Kasumi-1 (cell line): ENCODE measurements at places on chromosomes 13 and 19.
A peak's percentile ranks its signal among the peaks of the same experiment; 100 is the strongest.

- DNase-seq, result no peak
Measured at GRCh38 chr19:49272204-49272603, 52.8 kb downstream of the SLC6A16 start.

DNA sequence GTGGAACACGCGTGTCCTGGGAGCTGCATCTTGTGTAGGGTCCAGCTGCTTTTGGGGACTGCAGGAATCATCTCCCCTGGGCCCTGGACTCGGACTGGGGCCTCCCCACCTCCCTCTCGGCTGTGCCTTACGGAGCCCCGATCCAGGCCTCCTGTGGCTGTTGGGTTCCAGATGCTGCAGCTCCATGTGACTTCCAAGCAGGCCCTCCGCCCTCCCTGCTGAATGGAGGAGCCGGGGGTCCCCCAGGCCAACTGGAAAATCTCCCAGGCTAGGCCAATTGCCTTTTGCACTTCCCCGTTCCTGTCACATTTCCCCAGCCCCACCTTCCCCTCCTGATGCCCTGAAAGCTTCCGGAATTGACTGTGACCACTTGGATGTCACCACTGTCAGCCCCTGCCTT is 6.2 kb upstream of the PGLS start:
- DNase-seq, result no peak

GRCh38 chr19:1854039-1854541 is 5.8 kb upstream of the REXO1 start:
- no peak for DNase-seq

DNA sequence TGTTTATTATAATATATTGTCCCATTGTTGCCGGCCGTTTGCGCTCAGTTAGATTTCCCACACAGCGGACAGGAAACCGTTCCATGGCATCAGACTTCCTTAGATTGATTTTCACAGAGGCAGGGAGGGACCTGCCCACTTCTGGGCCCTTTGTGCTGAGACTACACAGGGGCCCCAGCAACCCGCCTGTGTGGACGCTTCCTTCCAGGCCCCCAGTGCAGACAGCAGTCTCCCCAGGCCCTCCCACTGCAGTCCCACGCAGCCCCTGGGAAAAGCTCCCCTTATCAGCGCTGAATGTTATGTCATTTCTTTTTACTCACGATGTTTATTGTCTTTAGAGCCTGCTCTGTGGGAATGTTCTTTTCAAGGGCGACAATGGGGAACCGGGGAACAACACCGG is 351.7 kb upstream of the ARGLU1 start:
- peak; percentile 7 for DNase-seq

GRCh38 chr13:71610876-71611275 is 256.1 kb downstream of the DACH1 start:
- no peak for DNase-seq

- peak; percentile 16 for DNase-seq
Measured at GRCh38 chr19:47094557-47095475, 18.8 kb downstream of the ZC3H4 start.

DNA sequence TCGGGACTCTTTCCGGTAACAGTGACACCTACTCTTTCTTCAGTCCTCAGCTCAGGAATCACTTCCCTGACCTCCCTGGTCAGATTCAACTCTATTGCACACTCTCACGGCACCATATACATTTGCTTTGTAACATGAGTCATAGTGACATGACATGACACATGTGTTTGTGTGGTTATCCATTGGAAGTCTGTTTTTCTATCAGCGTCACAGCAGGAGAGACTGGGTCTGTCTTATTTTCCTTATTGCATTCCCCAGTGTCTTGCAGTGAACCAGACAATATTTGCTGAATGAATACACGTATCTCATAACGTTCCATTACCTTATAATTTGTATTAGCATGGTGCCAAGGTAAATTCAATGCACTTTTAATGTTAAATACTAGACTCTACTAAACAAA is 102.0 kb downstream of the DCLK1 start:
- DNase-seq, result no peak

DNA sequence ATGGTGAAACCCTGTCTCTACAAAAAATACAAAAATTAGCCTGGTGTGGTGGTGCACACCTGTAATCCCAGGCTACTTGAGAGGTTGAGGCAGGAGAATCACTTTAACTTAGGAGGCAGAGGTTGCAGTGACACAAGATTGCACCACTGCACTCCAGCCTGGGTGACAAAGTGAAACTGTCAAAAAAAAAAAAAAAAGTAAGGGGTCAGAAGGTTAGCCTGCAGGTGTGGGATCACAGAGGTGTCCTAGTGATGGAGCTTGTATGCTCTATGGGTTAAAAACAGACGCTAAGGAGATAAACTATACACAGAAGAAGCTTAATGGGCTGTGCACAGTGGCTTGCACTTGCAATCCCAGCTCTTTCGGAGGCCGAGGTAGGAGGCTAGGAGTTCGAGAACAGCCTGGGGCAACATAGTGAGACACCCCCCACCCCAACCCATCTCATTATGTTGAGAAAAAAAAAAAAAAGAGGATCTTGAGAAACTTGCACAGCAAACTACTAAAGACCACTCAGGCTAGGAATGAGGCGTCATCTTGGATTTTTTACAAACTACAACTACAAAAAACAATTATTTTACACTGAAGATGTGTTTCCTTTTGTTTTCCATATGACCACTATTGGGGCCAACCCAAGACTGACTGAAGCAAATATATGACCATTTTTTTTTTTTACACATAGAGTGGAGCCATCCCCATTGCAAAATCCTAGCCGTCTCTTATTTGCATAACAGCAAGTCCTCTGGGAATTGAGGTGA is 7.9 kb downstream of the FOSB start:
- DNase-seq, result no peak

GRCh38 chr19:55083004-55083850 is 7.6 kb downstream of the EPS8L1 start:
- no peak for DNase-seq

DNA sequence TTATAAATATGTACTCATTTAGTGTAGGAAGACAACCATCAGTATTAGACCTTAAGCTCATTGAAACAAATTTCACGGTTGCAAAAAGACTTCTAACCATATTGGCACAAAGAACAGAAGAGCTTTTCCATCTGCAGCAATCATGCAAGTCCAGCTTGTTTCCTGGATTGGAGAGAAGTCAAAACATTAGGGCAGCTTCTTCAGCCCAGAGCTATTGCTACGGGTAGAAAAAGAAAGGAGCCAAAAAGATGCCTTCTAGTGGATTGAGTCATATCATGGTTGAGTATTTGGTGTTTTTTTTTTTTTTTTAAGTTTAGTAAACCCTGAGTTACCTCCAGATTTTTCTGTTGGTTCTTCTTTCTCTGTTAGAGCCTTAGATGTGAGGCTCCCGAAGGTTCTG is 99.8 kb downstream of the WDFY2 start:
- DNase-seq, result no peak

DNA sequence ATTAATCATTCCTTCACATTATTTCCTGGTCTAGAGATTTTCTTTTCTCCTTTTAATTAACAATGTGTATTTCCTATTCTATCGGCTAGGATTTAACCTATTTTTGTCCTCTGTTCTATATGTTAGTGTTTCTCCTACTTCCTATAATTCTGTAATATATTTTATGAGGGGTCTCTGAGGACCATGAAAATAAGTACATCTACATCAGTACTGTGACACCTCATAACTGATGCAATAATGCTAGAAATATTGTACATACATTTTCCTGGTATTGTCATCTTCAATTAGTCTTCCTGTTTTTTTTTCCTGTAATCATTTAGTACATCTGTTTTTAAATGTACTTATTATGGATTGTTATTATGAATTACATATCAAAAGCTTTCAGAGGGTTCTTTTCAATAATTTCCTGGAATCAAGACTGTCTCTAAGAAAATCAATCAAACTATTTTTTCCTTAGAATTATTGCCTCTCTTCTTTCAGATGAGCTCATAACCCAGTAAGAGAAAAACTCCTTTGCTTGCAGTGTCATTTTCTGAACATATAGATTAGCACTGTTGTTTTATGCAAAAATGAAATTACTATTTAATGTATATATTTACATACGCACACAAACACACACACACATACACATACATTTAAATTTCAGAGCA is 1004.3 kb downstream of the SLITRK5 start:
- no peak for DNase-seq
